Suprapubic skin (tissue), 4 donors: ENCODE measurements at places on chromosomes 11 and 22. TPM values are rescaled to one million over a fixed set of nuclear protein-coding genes. Genes with fewer than 3 reads are reported as not detected.

GRCh38 chr22:19321757-19322156 lies 30.2 kb upstream of the CLTCL1 start:
- no peak for DNase-seq

DNA sequence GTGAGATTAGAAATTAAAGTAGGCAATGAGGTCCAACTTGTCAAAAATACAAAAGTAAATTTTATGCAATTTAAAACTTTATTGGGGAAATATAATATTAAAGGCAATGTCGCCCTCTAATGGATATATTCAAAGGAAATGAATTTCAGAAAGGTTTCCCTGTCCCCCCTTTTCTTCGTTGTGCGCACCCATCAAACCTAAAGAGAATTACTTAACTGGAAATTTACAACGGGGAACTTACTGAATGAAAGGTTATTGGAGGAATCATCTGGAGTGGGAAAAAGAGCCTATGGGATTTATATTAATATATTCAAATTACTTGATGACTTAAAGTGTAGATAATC lies 1.7 kb upstream of the ABTB2 start:
- no peak for DNase-seq

GRCh38 chr11:57144075-57144474 lies 37.7 kb upstream of the LRRC55 start:
- DNase-seq: no peak

GRCh38 chr22:23696326-23696851 lies 5.6 kb downstream of the RGL4 start:
- DNase-seq: no peak

DNA sequence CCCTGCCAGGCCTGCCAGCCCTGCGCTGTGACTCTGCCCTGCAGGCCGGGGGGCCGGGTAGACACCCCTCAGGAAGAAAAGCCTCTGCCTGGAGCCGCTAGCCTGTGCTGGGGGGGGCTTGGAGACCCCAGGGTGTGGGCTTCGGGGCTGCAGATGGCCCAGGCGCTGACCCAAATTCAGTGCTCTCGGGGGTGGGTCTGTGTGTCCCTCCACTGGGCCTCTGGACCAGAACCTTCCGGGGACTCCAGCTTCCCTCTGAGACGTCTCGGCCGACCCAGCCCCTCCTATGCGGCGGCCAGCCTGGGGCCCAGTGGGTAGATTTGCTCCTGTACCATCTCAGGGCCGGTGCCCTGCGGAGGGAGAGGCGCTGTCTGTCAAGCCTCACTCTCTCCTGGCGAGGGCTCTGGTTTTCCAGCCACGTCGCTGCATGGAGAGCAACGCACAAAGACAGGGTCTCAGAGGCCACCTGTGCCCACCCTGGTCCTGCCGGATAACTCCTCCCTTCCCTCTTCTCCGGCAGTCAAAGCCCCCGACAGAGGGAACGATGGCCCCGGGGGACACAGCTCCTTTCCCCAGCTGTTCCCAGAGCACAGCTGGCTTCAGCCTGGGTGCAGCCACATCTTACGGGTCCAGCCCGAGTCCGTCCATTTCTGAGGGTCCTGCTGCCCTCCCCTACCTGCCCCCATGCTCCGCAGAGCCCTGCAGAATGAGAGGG lies 40.1 kb upstream of the TOLLIP start:
- peak; percentile 74 for DNase-seq

The TTC36 gene
- total RNA-seq: not detected

The MRGPRF gene
- 2.6 TPM for total RNA-seq
